ENCODE measurements at places on chromosomes 5 and 9.

- peak; percentile 36 for DNase-seq
Observed at GRCh38 chr5:127001621-127002296, 28.6 kb downstream of the MARCHF3 start.

DNA sequence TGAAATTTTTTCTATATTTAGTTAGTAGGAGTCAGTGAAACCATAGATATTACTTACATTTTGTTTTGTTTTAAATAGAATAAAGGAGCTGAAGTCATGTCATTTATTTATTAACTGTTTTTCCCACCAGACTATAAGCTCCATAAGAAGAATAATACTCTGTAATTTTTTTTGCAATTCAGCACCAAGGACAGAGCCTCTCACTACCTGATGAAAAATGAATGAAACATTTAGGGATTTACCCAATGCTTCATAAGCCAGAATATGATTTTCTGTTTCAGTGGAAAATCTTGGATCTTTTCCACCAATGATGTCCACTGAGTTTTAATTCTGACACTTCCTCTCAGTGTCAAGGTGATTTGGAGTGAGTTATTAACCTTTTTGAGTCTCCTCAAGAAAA is 624.9 kb upstream of the GRAMD2B start:
- no peak for DNase-seq

DNA sequence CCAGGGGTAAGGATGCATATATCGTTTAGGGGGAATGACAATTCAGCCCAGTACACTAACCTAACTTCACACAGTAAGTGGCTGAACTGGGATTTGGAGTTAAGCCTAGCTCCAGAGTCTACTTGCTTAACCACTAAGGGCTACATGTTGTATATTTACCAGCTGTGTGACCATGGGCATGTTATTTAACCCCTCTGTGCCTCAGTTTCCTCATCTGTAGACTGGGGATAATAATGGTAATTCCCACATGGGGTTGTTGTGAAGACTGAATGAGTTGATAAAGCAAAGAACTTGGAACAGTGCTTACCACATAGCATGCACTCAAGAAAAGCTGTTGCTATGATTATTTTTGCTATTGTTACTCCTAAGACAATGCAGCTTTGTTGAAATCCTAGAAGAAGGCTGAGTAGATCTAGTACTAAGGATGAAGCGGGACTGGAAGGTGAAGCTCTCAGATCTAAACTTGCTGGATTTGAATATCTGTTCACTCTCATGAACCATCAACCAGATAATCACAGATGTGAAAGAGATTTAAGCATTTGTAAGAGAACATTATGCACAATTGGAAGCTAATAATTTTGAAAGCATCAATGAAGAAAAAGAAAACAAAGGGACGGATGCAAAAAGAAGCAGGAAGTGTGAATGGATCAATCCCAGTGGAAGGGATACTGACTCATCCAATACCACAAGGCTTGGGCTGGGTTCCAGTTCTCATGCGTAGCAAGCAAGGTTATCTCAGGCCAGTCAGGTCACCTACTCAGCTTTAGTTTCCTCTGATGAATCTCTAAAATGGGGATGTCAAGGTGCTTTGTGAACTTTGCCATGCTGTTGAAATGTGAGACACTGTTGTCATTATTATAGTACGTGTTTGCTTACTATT is 78.5 kb upstream of the TBC1D2 start:
- no peak for DNase-seq

- no peak for DNase-seq
Observed at GRCh38 chr5:54135042-54135441, 175.3 kb downstream of the ARL15 start.

- no peak for DNase-seq
Observed at GRCh38 chr5:16546732-16547131, 70.1 kb downstream of the RETREG1 start.

DNA sequence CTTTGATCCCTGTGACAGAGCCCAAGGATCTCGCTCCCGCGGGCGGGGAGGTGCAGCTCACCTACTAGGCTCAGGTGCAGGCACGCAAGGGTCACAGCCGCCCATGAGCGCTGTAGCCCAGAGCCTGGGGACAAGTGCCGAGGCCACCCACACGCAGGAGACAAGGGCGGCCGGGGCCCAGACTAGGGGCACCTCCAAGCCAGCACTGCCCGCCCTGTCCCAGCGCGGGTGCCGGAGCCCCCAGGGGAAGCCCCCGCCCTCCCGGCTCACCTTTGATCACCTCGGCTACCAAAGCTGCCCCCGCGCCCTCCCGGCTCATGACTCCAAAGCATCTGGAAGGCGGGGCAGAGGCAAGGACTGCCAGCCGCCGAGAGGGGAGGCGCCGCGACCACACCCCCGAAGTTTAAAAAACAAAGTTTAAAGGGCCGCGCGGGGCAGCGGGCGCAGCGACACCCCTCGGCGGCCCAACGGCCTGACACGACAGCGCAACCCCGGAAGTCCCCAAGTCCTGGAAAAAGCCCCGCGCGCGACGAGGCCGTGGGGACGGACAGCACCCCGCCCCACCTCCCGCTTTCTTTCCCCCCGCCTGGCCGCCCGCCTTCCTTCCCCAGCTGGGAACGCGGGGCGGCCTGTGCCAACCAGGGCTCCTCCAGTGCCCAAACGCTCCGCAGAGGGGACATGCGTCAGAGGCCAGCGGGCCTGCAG is 53.0 kb downstream of the CDC14B start:
- peak; percentile 73 for DNase-seq

DNA sequence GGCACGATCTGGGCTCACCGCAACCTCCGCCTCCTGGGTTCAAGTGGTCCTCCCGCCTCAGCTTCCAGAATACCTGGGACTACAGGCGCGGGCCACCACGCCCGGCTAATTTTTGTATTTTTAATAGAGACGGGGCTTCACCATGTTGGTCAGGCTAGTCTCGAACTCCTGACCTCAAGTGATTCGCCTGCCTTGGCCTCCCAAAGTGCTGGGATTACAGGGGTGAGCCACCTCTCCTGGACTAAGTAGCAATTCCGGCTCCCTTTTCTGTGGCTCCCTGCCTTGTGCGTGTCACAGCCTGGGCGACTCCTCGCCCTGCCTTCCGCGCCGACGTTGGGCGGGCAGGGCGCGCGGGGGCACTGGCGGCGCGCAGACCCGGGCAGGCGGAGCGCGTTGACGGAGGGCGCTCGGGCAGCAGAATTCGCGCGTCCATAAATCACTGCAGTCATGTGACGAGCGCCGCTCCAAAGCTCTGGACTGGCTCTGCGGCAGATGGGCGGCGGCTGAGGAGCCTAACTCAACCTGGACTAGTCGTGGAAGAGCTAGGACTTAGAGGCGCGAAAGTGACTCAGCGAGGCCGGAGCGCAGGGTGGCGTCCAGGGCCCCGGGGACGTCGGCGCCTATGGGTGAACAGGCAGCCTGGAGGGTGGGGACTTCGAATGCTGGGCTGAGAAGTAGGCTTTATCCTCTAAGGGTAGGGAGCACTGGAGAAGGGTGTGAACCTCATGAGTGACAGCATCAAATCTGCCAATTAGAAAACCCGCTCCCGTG is 1.4 kb upstream of the CIZ1 start:
- DNase-seq: peak; percentile 98

GRCh38 chr5:68846828-68847227 is 247.0 kb upstream of the SLC30A5 start:
- DNase-seq: no peak

DNA sequence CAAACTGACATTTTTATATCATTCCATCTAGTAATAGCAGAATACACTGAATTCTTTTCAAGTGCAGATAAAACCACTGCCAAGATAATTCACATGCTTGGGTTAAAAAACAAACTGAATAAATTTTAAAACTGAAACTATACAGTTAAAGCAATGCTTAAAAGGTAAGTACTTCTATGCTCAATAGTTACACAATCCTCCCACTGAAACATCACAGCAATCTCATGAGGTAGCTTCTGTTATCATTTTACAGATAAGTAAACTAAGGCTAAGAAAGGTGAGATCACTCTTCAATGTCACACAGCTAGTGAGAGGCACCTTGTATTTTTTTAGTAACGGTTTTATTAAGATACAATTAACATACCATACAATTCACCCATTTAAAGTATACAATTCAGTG is 13.4 kb upstream of the GOLGA1 start:
- DNase-seq: no peak

DNA sequence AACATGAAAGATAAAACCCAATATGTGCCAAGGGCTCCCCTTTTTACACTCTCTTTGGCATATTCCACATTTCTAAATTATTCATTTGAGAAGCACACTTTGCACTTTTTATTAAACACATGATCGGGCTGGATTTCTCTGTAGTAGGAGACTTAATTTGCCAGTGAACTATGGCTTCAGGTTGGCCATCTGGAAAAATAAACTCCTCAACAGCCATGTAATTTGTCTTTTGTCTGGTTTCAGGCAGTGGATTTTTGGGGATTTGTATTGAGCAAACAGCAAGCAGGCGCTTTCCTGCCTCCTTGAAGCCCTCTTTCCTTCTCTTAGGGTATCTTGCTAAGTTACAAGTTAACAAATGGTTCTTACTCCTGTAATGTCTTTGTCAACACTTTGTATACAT is 73.0 kb upstream of the DMRTA1 start:
- peak; percentile 98 for DNase-seq
